ENCODE measurements at places on chromosomes 5 and 9.

- no peak for DNase-seq
These were observed 3.3 kb upstream of the RALGDS start for GRCh38 chr9:133124123-133124906.

DNA sequence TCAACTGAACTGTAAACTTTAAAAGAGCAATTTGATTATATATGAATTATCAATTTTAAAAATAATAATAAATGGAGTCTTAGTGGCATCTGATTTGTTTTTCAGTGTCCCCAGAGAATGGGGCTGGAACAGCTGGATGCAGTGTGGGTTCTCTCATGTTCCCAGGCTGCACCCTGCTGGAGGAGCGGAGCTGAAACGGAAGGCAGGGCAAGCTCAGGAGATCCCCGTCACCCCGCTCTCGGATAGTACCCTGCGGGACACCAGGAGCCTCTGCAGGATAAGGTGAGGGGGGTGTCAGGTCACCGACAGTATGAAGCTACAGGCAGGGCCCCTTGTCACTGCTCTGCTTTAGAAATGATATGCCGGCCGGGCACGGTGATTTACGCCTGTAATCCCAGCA is 57.3 kb downstream of the S1PR3 start:
- DNase-seq: no peak

- peak; percentile 54 for DNase-seq
These were observed 35.2 kb downstream of the SETX start for GRCh38 chr9:132319421-132320110.

- no peak for DNase-seq
These were observed 173.5 kb downstream of the C5orf15 start for GRCh38 chr5:133794771-133795415.

DNA sequence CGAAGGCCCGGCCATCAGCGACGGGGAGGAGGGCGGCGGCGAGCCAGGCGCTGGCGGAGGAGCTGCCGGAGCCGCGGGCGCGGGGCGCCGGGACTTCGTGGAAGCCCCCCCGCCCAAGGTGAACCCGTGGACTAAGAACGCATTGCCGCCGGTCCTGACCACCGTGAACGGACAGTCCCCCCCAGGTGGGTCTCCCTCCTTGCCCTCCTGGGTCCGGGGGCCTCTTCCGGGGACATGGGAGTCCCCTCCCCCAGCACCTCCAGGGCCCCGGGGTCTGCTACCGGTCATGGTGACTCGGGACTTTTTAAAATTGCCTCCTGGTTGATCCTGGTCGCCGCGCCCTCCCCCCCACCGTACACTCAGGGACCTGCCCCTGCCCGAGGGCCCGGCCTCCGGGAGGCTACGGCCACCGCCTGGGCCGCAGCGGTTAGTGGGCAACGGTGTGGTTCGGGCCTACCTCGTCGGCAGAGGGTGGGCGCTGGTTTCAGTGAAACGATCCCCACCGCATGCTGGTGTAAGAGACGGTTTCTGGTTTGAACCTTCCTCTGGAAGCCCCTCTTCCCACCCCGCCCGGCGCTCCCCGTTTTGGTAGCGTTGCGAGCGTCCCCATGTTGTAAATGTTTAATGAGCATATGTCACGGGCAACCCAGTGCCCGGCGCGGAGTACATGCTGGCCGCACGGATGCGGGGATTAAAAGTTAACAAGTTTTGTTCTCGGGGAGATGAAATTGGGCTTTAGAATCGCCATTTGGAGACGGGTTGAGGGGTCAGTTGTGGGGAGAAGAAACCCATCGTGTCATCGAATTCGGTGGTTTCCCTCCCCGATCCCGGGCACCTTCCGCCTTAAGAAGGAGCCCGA is 1.1 kb downstream of the LARP1 start:
- no peak for DNase-seq

DNA sequence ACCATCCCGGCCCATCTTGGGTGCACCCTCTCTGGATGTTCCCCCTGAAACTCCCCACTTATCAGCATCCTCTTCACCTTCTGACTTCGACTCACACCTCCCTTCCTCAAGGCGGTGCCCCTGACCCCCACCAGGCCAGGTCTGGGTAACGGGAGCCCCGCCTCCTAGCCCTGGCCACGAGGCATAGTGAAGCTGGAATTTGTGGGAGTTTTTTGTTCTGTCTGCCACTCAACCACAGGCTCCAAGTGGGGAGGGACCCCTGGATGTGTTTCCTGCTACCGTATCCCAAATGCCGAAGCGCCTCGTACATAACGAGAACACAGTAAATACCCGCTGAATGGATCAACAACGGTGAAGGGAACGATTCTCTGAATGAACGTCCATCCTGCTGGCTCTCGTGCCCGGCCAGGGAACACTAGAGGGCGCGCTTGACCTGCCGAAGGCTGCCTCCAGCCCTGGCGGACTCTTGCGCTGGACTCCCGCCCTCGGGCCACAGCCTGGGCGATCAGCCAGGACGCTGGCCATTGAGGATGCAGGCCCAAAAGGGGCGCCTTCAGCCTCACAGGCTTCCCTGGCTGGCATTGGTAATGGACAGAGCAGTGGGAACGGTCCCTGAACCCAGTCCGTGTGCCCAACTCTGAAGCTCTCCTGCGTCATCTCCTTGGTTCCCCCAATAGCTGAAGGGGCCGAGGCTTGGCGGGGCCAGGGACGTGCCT is 47.3 kb upstream of the PHYKPL start:
- peak; percentile 18 for DNase-seq

- DNase-seq: no peak
These were observed 55.1 kb upstream of the SLC1A1 start for GRCh38 chr9:4435197-4435596.

- DNase-seq: no peak
These were observed 650.3 kb downstream of the CCDC171 start for GRCh38 chr9:16202914-16203728.

- no peak for DNase-seq
These were observed 4.2 kb downstream of the MEGF10 start for GRCh38 chr5:127294829-127295228.

DNA sequence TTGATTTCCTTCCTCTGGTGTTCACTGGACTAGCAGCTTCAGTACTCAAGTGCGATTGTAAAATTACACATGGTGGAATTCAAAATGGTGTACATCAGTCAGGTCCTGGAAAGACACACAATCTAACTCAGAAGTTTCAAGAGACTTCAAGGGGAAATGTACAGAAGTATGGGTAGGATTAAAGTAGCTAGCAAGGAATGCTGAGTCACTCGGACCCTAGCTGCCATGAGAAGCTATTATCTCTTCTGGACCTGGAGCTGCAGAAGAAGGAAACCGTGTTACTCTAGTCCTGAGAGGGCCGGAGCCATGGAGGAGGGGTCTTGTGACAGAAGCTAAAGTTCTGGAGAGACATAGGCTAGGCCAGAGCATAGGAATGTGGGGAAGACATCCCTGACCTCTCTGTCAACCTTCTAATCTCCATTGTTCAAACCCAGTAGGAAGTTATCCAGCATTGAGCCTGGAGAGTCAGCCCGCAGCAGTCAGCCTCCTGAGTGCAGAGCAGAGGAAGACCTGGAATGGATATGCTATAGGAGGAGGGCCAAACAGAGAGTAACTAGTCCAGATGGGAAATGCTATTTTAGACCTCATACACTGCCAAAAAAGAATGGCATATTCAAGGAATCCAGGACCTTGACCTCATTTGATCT is 84.3 kb downstream of the GHR start:
- no peak for DNase-seq

DNA sequence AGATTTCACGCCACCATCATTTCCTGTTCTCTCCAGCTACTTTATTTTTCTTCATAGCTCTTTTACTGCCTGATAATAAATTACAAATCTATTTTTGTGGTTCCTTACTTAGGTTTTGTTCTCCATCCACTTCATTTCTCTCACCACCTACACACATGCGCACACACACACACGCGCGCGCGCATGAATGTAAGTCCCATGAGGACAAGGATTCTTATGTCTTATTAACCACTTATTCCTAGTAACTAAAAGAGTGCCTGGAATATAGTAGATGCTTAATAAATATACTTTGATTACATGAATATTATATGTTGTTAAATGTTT is 116.5 kb downstream of the TRPM6 start:
- DNase-seq: no peak

GRCh38 chr9:78026416-78026815 is 5.2 kb downstream of the GNAQ start:
- DNase-seq: no peak

GRCh38 chr5:137564398-137564961 is 65.4 kb upstream of the SPOCK1 start:
- DNase-seq: no peak

DNA sequence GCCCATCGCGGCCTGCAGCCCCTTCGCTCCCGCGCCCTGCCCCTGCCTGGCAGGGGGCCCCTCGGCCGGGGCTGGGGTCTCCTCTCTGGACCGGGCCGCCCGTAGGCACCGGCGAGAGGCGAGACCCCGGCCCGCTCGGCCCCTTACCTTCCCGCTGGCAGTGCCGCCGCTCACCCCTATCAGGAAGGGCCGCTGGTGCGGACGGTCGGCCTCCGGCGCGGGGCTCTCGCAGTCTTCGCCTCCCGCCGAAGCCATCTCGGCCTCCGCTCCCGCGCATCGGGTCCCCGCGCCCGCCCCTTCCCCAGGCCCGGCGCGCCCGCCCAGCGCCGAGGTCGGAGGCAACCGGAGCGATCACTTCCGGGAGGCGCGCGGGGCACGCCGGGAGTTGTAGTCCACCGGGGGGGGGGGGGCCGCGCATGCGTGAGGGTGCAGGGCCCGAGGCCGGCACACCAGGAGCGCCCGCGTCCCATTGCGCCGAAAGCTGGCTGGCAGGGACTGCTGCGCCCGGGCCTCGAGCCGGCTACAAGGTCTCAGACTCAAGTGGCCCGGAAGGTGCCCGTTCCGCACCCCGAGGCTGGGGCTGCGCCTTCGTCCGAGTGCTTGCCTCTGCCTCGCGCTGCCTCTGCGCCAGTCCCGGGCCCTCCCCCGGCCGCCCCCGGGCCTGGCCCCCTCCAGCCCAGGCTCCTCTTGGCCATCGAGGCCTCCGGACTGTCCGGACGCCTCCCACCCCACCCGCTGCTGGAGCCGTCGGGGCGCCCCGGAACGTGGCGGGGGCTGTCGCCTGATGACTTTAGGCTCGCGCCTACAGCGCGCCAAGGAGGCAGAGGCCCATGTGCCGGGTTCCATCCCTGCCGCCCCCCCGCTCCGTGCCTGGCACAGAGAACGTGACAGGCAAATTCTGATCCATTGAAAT is at the start of gene UCK1:
UCK1 (minus strand) TSS at position 344 of the 913 bp plus-strand sequence; CDS start at position 255, 89 bp downstream.
- DNase-seq: no peak

DNA sequence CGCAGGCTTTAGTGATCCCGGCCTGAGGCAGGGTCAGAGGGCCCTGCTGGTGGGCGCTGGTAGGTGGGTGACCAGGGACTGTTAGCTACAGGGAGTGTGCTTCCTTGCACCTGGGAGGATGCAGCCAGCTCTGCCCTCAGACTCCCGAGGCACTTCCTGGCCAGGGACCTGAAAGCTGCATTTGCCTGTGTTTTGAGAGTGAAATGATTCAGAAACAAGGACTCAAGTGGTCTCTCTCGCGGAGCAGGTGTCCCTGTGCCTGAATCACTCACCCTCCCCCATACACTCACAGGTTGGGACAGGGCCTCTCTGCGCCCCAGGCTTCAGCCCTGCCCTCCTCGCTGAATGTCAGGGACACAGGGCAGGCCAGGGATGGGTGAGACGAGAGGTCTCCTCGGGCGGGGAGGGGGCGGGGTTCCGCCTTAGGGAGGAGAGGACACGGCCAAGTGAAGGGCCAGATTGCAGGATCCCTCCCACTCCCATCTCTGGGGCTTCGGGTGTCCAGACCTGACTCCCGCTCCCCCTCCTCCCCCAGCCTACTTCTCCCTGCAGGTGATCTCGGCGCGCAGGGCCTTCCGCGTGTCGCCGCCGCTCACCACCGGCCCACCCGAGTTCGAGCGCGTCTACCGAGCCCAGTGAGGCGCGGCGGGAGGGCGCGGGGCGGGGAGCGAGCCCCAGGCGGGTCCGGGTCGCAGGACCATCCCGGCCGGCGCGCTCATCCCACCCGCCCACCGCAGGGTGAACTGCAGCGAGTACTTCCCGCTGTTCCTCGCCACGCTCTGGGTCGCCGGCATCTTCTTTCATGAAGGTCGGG is 1.5 kb downstream of the LTC4S start:
- no peak for DNase-seq

- no peak for DNase-seq
These were observed 32.7 kb upstream of the DNAH5 start for GRCh38 chr5:13976867-13977830.

- DNase-seq: no peak
These were observed 73.3 kb downstream of the INSYN2B start for GRCh38 chr5:169906745-169907649.

DNA sequence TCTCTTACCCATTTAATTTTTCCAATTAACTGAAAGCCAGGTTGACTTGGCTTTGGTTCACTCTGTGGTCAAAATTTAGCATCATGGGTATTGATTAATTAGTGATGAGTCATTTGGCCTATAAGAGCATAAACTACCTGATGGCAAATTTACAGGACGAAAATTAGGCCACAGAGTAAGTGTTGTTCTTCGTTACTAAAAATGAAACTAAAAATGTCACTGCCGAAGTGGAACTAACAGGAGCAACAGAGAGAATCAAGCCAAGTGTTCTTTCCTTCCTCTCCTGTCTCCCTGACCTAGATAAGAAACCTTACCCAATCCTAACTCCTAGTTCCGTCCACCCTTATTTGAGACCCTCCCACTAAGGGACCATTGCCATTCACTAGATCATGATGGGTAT is 176.9 kb downstream of the RAB3C start:
- no peak for DNase-seq

DNA sequence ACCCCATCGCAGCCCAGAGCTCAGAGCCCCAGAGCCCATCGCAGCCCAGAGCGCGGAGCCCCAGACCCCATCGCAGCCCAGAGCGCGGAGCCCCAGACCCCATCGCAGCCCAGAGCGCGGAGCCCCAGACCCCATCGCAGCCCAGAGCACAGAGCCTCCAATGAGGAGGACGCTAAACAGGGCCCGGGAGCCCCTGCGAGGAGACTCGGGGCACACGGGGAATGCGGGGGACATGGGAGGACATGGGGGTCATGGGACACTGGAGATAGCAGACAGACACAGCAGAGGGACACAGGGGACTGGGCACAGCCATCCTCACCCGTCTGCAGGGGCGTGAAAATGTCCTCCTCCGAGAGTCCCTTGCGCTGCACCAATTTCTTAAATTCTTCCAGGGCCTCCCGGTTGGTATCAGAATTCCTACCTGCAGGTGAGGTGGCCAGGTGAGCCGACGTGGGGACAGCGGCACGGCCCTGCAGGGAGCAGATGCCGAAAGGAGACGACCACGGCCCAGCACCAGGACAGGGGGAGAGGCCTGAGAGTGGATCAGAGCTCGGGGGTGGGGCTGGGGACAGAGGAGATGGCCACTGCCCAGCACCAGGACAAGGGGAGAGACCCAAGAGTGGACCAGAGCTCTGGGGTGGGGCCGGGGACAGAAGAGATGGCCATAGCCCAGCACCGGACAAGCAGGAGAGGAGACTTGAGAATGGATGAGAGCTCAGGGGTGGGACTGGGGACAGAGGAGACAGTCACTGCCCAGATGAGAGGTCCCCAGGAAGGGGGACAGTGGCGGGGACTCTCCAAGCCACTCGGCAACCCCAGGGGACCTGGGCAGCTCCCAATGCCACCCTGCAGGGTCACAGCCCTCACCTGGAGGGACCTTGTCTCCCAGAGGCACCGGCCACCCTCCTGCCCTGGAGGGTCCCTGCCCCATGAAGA is 2.8 kb downstream of the OBP2B start:
- no peak for DNase-seq
